Naive thymus-derived CD4-positive, alpha-beta T cell (primary cell): ENCODE measurements at places on chromosomes 4 and X. TPM values are rescaled to one million over a fixed set of nuclear protein-coding genes. Genes with fewer than 3 reads are reported as not detected.

The CT45A5 gene
- polyA plus RNA-seq = not detected

The GPR143 gene
- polyA plus RNA-seq = not detected

The MAB21L2 gene
- polyA plus RNA-seq = not detected

The BST1 gene
- polyA plus RNA-seq = 0.89 TPM

The PAGE2B gene
- not detected for polyA plus RNA-seq

The FABP2 gene
- not detected for polyA plus RNA-seq

The CTAG1B gene
- polyA plus RNA-seq = not detected

The SHOX gene
- polyA plus RNA-seq = not detected

The GPRASP1 gene
- 9.6 TPM for polyA plus RNA-seq

The ASIC5 gene
- not detected for polyA plus RNA-seq

The IL3RA gene
- 0.16 TPM for polyA plus RNA-seq

The MAGEC3 gene
- not detected for polyA plus RNA-seq

The RPL34 gene
- 4,498 TPM for polyA plus RNA-seq

The SLC49A3 gene
- not detected for polyA plus RNA-seq

The MAML3 gene
- polyA plus RNA-seq = 0.55 TPM

The CPZ gene
- not detected for polyA plus RNA-seq

The PCDH18 gene
- 0.33 TPM for polyA plus RNA-seq

The GK gene
- 4.0 TPM for polyA plus RNA-seq

The CT55 gene
- not detected for polyA plus RNA-seq

The SYNPO2 gene
- polyA plus RNA-seq = 0.08 TPM

The SLC25A43 gene
- polyA plus RNA-seq = 3.8 TPM

The FAT1 gene
- polyA plus RNA-seq = not detected

The NPY5R gene
- not detected for polyA plus RNA-seq

The EMCN gene
- polyA plus RNA-seq = not detected

The GASK1B gene
- polyA plus RNA-seq = 0.06 TPM

The PIGA gene
- polyA plus RNA-seq = 6.3 TPM

The RPL39 gene
- 4,923 TPM for polyA plus RNA-seq

The SPANXD gene
- polyA plus RNA-seq = not detected

The SORBS2 gene
- not detected for polyA plus RNA-seq

The SPANXN5 gene
- polyA plus RNA-seq = not detected

The MAOA gene
- polyA plus RNA-seq = not detected
